ENCODE measurements at places on chromosomes 6 and 20.

DNA sequence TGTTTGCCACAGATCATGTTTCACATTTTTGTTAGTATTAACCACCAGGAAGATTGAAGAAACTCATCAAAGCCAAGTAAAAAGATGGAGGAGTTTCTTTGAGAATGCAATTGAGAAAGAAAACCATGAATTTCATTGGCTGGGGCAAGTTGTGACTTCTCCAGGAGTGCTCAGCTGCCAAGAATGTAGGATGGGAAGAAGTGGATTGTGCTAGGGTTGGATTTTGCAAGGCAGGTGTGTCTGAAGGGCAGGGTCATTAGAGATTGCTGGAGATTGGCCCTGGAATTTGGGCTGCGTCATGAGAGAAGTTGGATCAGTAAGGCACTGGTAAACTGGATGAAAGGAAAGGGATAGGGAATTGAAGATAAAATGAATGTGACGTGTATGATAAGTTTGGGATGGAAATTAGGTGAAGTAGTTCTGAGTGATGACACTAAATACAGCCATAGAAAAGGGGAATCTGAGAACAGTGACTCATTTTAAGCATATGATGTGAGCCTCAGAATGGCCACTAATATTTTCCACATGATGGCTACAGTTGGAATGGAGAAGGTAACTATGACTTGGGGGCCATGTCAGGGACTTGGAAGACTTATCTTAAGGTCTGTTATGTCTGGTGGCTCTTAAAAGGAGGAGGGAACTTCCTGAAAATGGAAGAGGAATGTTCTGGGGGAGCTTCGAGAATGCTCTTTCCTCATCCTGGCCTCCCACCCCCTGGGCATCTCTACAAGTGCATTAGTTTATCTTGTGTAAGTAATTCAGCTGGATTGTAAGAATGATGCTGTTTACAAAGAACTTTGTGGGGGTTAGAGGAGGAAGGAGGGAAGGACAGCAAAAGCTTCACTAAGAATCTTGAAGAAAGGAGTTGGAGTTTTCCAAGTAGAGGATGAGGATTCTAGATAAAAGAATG is 27.8 kb upstream of the ERVFRD-1 start:
- DNase-seq = no peak

- DNase-seq = no peak
Measured at GRCh38 chr20:12815231-12815768, 193.5 kb upstream of the SPTLC3 start.

GRCh38 chr6:27156874-27157458 is 90.5 kb upstream of the PRSS16 start:
- DNase-seq = no peak

GRCh38 chr20:56949318-56949717 is 317.1 kb downstream of the BMP7 start:
- no peak for DNase-seq

DNA sequence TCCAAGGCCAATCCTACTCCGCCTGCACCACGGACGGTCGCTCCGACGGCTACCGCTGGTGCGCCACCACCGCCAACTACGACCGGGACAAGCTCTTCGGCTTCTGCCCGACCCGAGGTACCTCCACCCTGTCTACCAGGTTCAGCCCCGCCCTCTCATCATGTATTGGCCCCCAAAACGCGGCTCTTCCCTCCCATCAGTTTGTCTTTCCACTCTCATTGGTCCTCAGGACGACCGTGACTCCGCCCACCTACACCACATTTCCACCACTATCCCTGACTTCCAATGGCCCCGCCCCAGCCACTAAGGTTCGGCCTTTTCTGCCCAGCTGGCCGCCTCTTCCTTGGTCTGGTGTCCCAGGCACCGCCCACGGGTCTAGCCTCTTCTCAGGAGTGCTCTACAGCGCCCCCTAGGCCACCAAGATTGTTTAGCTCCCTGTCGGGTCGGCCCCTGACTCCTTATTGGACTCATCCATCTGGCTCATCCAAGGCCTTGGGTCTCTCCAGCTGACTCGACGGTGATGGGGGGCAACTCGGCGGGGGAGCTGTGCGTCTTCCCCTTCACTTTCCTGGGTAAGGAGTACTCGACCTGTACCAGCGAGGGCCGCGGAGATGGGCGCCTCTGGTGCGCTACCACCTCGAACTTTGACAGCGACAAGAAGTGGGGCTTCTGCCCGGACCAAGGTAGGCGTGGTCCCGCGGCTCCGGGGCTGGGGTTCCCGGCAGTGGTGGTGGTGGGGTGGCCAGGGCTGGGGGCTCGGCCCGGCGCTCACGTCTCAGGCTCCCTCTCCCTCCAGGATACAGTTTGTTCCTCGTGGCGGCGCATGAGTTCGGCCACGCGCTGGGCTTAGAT is 3.1 kb downstream of the MMP9 start:
- DNase-seq = peak; percentile 33

DNA sequence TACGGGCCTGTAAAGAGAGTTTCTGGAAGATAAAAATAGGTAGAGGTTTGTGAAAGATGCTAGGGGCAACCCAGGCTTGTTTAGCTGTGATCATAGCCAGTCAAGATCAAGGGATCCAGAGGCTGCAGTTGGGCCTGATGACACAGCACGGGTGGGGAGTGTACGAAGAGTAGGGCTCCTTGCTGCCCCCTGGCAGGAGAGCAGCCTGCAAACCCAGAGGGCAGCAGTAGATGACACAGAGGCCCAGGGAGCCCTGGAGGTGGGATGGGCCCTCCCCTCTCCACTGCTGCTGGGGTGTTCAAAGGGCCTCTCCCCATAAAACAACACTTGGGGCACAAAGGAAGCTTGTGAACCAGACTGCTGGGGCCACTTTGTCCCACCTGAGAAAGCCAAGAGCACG is 47.2 kb downstream of the VEGFA start:
- no peak for DNase-seq

GRCh38 chr6:11323666-11324452 is 91.4 kb upstream of the NEDD9 start:
- DNase-seq = no peak

DNA sequence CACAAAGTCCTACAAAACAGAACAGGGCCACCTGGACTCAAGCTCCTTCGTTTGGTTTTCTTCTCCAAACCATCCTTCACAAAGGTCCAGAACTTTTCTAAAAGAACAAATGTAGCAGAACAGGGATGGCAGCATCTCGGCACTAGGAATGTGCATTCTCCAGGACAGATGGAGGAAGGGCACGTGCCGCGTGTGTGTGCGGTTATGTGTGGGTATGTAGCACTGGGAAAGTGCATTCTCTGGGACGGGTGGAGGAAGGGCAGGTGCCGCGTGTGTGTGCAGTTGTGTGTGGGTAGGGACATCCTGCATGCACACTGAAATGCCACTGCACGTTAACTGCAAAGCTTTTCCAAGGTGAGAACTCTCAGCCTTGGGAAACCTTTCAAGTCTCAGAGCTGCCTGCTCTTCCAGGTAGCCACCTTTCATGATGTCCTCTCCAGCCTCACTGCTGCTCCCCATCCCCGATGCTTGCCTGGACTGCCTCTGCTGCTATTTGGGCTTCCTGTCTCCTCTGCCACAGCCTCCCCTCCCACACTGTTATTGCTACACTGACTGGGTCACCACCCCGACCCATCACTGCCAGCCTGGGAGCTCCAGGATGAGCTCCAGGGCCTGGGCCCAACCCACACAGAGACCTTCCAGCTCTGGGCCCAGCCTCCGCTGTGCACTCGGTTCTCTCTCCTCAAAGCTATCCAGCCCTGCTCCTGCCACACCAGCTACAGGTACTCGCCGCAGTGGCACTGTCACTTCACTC is 47.6 kb downstream of the EZR start:
- DNase-seq = no peak

DNA sequence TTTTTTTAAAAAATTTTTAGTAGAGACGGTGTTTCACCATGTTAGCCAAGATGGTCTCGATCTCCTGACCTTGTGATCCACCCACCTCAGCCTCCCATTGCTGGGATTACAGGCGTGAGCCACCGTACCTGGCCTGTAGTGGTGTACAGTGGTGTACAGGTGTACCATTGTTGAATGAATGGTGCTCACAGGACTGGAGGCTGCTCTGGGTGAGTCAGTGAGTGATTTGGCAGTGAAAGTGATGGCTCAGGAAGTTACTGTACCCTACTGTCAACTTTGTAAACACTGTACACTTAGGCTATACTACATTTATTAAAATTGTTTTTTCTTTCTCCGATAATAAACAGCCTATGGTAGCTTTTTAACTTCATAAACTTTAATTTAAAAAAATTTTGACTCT is 122.8 kb upstream of the EEF1E1 start:
- no peak for DNase-seq

Measured in HFF-Myc (cell line).